ENCODE measurements at places on chromosomes 6 and 20.

DNA sequence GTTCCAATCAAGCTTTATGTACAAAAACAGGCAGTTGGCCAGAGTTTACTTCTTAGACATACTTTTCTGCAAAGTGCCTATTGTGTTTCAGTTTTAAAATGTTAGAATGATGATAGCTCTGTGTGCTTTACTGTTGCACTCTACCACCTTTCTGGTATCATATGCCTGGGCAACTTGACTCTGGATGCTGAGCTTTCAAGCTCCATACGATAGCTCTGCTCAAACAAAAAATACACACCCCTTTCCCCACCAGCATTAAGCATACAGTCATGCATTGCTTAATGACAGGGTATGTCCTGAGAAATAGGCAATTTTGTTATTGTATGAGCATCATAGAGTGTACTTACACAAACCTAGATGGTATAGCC lies 123.1 kb downstream of the RCAN2 start:
- DNase-seq, result no peak

DNA sequence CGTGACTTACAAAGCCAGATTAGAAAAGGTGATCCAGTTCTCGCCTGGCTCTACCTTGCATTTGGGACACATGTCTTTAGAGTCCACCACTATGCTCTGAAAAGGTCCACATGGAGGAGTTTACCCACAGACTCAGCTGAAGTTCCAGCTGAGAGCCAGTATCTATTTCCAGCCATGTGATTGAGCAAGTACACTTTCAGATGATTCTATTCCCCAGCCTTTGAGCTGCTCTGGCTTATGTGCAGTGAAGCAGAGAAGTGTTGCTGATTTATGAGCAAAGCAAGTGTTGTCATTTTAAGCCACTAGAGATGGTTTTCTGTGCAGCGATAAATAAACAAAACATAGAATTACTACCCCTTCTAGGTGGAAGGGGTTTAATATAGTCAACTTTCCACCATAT lies 520.8 kb upstream of the RNF217 start:
- DNase-seq, result no peak

- no peak for DNase-seq
These were observed 2.6 kb downstream of the TRIM39 start for GRCh38 chr6:30329331-30329730.

DNA sequence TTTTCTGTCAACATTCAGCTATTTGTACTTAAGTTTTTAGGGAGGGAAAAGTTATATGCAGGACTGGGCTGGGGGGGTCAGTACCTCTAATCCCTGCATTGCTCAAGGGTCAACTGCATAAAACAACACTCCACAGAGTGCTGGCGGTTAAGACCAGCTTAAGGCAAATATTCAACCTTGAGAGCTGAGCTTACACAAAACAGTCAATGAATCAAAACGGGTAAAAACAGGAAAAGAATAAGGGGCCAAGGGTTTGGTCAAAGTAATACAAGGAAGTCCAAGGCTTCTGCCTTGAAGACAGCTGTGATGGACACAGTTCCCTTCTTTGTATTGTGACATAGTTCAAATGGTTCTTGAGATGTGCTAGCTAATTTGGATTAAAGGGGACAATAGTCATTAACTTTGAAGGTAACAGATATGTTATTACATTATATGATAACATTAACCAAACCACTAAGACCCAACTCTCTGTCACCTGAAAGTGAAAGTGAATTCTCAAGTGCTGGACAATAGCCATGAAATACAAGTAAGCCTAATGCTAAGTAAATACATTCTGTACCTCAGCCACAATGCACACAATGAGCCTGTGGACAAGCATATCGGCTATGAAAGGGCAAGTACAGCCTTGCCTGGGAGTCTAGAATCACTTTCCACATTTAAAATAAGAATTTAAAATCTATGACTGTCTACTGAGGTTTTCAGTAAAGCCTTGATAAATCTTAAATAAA lies 106.8 kb downstream of the PDE10A start:
- no peak for DNase-seq

All from AG04449 (cell line).